ENCODE measurements at places on chromosomes 6 and 20.

- DNase-seq = peak; percentile 52
Observed at GRCh38 chr6:125123468-125124048, 30.0 kb upstream of the TPD52L1 start.

GRCh38 chr6:80638213-80639055, 532.0 kb downstream of the BCKDHB start:
- peak; percentile 51 for DNase-seq

DNA sequence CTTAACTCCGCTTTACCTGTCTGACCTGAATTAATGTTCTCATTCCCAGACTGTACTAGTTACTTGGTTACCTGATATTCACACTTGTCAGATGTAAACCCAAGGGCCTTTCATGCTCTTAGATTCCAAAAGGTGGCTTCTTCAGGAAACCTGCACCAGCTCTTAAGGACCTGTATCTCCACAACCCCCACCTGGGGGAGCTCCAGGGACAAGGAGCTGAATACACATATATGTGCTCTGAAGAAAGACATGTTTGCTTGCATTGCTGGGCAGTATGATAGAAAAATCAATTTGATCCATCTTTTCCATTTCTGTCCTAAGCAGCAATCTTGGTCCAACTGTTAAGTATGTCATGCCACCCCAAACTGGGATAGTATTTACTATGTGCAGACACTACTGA, 64.8 kb upstream of the POU3F2 start:
- peak; percentile 19 for DNase-seq

- no peak for DNase-seq
Observed at GRCh38 chr6:148954934-148955333, 208.1 kb downstream of the UST start.

- DNase-seq = no peak
Observed at GRCh38 chr6:50270415-50270814, 220.7 kb upstream of the DEFB112 start.

All from hematopoietic multipotent progenitor cell (in vitro differentiated cells).